A549 treated with DMSO at 1 μM for 4 hours (cell line): ENCODE measurements at places on chromosomes 7 and 10. TPM values are rescaled to one million over a fixed set of nuclear protein-coding genes. Genes with fewer than 3 reads are reported as not detected.

NUDT13 gene
- total RNA-seq = 2.0 to 3.3 TPM (median 3.0 TPM) in 5 replicates

ANKRD7 gene
- 0.21 to 0.93 TPM (median 0.45 TPM) in 5 replicates for total RNA-seq

MBL2 gene
- total RNA-seq = not detected in 5 replicates

TRPV5 gene
- not detected in 5 replicates for total RNA-seq

ASAH2 gene
- 0.80 to 3.3 TPM (median 1.3 TPM) in 5 replicates for total RNA-seq
